ENCODE measurements at places on chromosomes 1 and 21.

DNA sequence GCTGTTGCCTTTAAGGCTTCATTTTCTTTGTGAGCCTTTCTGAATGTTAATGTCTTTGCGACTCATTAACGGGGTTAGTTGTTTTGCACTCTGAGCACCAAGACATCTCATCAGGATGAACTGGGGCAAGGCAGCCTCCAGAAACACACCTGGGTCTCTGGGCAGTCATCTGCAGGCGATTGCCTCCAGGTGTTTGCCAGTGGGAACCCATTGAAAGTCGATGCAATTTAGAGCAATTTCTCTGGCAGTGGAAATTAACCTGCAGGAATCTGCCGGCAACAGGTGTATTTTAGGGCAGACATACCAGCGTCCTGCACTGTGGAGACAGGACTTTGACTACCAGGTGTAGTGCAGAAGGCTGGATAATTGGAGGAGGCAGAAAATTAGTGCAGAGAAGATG, 661.0 kb upstream of the PTBP2 start:
- no peak for DNase-seq

GRCh38 chr21:41289431-41289830, 27.2 kb upstream of the FAM3B start:
- peak; percentile 5 for DNase-seq

DNA sequence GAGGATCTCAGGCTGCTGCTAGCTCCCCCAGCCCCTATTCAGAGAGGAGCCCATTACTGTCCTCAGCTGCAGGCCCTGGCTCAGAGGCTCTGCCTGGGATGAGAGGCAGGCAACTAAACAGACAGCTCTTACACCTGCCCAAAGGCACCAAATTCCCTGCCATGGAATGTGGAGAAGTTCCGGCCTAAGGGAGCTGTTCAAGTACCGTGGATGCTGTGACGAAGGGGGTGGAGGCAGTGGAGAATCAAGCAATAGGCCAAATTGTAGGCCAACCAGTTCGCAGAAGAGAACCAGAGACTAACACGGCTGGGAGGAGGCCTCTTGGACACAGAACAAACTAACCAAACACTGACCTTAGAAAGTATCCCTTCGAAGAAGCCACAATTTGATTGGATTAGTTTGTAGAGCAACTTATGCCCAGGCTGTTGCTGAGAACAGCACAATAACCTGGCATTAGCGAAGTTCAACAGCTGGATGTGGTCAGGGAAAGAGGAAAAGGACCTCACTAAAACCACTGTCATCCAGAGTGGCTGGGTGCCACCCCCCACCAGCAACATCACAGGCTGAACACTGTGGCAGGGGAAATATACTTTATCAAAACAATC, 3.6 kb downstream of the C1orf174 start:
- no peak for DNase-seq

GRCh38 chr1:29824511-29825273, 588.4 kb downstream of the PTPRU start:
- no peak for DNase-seq

DNA sequence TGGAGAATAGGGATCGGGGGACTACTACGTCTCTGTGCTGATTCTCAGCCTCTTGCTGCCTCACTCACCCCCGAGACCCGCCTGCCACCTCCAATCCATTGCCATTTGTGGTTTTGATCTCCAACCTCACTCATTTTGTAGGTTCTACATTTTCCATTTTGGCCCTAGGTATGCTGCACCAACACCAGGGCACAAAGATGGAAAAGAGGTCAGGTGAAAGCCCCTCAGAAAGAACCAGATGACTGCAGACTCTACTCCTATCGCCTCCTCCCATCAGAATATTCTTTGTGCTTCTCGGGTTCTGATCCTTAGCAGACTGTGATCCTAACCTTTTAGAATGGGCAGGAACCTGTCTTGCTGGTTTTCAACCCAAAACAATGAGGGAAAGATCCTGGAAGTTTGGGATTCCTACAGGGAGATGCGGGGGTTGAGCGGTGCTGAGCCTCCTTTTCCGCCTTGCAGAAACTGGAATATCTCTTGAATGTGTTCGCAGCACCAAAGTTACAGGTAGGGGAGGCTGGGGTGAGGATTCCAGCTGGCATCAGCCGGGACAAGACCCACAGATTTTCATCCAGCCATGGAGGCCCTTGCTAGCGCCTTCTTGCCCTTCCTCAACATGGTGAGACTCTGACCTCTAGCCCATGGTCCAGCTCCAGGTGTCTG, 53.1 kb downstream of the RHBG start:
- DNase-seq: no peak
